ENCODE measurements at places on chromosomes 7 and 10. TPM values are rescaled to one million over a fixed set of nuclear protein-coding genes. Genes with fewer than 3 reads are reported as not detected.

DNA sequence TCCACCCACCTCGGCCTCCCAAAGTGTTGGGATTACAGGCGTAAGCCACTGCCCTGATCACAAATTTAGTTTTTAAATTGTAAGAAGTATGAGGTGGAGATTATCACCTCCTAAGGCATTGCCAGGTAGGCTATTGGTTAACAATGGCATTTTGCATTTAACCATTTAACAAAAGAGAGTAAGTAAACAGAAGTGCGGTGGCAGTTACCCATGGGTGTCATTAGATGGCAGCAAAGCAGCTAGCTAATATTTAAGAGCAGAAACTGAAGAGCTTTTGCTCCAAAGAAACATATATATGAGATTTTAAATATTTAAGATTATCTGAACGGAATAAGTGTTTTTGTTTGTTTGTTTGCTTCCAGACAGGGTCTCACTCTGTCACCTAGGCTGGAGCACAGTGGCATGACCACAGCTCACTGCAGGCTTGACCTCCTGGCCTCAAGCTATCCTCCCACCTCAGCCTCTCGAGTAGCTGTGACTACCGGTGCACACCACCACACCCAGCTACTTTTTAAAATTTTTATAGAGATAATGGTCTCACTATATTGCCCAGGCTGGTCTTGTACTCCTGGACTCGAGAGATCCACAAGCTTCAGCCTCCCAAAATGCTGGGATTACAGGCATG is 325.5 kb upstream of the C7orf33 start:
- no peak for DNase-seq

GRCh38 chr7:40717242-40717641 is 582.4 kb downstream of the SUGCT start:
- peak; percentile 82 for DNase-seq

- DNase-seq: no peak
Observed at GRCh38 chr7:156039971-156040677, 227.9 kb upstream of the SHH start.

DNA sequence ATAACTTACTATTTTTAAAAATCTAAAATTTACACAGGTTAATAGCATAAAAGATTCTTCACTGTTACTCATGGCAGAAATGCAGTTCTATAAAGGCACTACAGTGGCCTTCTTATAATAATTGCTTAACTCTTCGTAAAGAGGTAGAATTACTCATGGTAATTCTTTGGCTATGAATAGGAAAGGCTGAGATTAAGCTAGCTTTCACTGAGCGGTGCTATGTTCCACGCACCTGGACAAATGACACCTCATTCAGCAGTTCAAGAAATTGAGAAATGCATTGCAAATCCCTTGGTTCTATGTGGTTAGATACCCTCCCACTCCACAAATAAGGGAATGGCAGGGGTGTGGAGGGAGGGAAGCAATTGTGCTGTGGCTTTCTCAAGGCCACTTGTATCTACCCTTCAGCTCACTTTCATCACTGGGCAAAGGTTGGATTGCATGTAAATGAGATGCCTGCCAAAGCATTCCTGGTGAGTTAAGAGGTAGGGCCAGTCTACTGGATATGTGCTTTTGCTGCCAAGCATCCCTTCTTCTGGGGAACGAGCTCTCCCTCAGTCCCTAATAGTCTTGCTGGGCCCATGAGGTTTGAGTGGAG is 210.9 kb downstream of the TEX36 start:
- DNase-seq: no peak

DNA sequence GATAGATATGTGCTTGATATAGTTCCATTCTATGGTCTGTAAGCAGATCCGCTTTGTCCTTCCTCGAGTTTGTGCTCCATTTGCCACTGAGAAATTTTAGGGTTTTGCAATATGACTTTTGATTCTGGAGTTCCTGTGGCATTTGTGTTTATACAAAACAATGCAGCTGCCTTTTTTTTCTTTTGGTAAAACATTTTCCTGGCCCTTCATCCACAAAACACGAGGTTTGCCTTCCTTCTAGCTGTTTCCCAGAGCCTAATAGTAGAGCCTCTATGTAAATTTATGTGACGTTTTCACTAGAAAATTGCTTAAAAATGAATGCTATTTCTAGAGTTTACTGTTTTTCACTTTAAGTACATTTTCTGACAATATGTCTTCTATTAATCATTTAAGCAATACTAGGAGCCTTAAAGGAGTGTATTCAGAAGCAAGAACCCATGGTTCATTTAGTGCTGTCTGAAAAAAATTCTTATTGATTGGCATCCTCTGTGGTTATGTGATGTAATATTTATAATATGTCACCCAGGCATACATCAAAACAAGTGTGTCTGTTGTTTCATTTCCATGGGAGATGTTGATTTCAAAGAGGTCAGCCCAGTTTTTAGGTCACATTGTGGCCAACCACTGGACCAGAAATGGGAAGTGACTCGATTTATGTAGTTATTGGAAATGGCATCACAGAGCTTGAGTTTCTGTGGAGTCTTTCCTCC is 618.3 kb downstream of the LRMDA start:
- no peak for DNase-seq

DNA sequence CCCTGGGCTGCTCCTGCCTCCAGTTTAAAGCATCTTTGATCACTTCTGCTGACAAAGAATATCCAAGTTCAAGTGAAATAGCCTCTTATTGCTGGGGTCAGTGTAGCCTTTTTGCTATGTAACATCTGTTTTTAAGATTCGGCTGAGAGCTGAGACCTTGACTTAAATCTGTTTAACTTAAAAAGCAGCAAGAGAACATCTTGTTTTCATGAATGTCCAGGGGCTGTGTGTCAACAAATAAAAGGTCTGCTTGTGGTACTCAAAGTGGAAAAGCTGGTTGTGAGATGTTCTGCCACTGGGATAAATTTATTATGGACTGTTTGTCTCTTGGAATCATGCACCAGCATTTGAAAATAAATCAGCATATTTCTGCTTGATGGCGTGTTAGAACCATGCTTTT is 73.2 kb downstream of the CALD1 start:
- no peak for DNase-seq

DNA sequence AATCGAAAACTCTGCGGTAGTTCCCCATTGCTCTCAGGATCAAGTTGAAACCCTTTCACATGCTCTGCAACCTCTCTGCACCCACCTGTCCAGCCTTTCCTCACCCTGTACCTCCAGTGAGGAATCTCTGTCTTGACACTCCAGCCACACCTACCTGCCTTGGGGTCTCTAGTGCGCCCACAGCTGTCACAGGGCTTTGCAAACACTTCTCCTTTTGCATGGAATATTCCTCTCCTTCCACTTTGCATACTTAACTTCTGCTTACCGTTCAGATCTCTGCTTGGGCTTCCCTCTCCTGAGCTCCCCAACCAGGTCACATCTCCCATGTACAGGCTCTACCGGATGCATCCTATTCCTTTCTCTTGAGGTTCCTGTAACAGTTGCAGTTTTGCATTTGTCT is 6.6 kb upstream of the ZYX start:
- no peak for DNase-seq

- no peak for DNase-seq
Observed at GRCh38 chr10:22365233-22365632, 19.9 kb downstream of the SPAG6 start.

Gene ATOH7
- not detected for total RNA-seq

- DNase-seq: peak; percentile 23
Observed at GRCh38 chr10:115093776-115094408, 727 bp downstream of the ATRNL1 start.

Data from left cardiac atrium (tissue), 4 donors.